ENCODE measurements at places on chromosomes 1 and 21.

- DNase-seq: no peak
Observed at GRCh38 chr1:9764550-9764949, 59.2 kb downstream of the CLSTN1 start.

GRCh38 chr1:234862360-234862943 is 252.5 kb upstream of the IRF2BP2 start:
- no peak for DNase-seq

- DNase-seq: no peak
Observed at GRCh38 chr1:31706384-31707058, 2.7 kb upstream of the COL16A1 start.

DNA sequence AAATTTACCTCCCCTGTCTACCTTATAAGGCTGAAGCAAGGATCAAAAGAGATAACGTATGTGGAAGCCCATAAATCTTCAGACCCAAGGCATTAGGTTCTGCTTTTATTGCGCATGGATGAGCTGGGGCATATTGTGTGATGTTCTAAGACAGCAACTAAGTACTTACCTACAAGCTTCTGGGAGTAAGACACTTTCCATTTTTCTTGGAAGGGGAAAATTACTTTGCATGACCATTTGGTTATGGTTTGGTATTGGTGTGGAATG is 21.1 kb downstream of the LMOD1 start:
- DNase-seq: no peak

DNA sequence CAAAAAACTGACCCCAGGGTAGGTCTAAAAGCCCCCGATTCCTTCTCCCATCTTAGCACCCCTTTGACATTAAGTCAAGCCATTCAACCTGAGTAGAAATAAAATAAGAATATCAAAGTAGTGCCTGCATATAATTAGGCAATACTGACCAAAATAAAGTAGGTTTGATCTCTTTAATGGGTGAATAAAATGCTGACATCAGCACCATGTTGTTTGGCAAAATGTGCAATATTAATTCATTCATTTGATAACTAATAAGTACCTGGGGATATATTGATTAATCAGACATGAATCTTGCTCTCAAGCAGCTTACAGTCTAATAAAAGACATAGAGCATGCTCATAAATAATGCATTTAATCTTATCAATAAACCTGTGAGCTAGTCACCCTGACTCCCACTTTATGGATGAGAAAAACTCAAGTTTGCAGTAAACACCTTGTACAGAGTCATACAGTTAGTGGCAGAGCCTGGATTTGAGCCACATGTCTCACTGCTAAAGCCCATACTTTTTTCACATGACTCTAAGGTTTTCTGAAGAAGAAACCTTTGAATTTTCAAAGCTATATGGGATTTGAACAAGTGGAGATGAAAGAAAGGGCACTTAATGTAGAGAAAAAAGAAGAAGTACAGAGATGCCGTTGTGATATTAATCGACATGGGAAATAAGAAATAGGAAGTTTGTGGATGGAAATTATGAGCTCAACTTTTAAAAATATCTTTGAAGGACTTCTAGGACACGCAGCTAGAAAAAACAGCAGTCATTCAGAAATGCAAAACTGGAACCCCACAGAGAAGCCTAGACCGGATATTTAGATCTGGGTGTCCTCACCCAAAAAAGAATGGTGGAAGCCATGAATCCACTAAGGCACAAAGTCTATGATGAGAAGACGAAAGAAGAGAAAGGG is 183.9 kb downstream of the TOMM20 start:
- DNase-seq: no peak

DNA sequence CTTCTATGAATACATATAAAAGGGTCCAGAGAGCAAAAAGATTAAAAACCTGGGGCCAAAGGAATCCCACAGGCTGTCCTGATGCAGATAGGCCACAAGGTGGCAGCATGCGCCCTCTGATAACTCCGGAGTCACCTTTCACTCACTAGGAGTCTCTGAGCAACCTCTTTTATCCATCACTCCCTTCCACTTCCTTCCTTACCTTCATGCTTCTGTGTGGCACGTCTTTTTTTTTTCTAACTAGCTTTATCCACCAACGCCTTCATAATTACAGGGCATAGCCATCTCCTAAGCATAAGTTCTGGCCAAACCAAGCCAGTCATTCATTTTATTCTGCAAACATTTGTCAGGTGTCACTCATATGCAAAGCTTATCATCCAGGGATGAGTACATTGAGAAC is 3.9 kb upstream of the PGLYRP4 start:
- no peak for DNase-seq

DNA sequence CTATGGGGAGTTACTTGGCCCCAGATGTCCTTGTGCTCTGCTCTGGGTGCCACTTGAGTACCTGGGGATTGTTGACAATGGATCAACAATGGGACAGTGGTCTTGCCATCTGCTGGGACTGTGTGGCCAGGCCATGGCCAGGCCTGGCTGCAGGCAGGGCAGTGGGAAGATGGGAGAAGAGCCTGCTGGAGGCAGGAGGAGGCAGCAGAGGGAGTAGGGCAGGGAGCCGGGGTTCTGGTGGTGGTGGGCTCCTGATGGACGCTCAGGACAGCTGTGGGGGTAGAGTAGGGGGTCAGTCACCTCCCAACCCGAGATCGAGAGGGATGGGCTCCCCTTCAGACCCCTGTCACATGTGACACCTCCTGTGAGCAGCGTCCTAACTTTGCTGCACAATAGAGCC is 81.0 kb downstream of the ARHGEF10L start:
- no peak for DNase-seq

Measured in activated CD8-positive, alpha-beta memory T cell treated with anti-CD3 and anti-CD28 coated beads for 48 hours (primary cell).